Left ventricle myocardium inferior (tissue), 1 donor: ENCODE measurements at places on chromosomes 2 and 18. TPM values are rescaled to one million over a fixed set of nuclear protein-coding genes. Genes with fewer than 3 reads are reported as not detected.

- no peak overlapping the region for H3K4me3 ChIP-seq
- H3K36me3 ChIP-seq: peaks cover under 1% of the 10 kb centered on the region
- H3K27ac ChIP-seq: no peak overlapping the region
- no peaks in the 10 kb centered on the region for H3K4me1 ChIP-seq
- no peak for DNase-seq
- no peaks in the 10 kb centered on the region for H3K27me3 ChIP-seq
Measured at GRCh38 chr2:156538083-156538504, 101.9 kb downstream of the GPD2 start.

DNA sequence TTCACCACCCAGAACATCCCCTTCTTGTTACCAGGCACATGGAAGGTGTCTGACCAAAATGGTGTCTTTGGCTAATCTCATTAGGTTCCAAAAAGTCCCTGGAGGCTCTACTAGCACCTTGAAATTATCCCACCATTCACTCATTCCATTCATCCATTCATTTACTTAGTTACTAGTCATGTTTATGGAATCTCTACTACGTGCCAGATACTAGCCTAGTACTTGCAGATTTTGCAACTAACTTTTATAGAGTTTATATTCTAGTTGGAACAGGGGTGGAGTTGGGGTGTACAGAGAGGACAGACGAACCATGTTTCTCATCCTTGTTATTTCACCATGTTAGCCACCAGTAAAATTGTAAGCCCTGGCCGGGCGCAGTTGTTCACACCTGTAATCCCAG is 4.0 kb upstream of the NOP58 start:
- no peak for DNase-seq
- no peak overlapping the region for H3K27ac ChIP-seq
- H3K27me3 ChIP-seq: no peaks in the 10 kb centered on the region
- H3K36me3 ChIP-seq: no peaks in the 10 kb centered on the region
- no peak overlapping the region for H3K4me3 ChIP-seq
- H3K4me1 ChIP-seq: peaks cover 16% of the 10 kb centered on the region

DNA sequence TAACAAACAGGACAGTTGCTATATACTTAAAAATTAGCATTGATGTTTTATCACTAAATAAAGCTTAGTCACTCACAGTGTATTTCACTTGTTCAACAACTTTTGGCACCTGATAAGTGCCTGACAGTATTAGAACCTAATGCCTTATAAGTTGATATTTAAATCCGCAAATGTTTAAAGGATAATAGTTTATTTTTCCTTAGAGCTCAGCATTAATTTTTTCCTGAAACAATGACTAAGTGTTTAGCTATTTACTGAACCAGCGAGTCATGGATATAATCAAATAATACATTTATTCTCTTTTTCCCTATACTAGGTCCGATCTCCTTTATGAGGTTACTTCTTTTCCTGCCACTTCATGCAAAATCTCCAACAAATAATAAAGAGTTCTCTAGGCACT is 146.0 kb upstream of the PGAP1 start:
- peaks cover 6% of the 10 kb centered on the region for H3K36me3 ChIP-seq
- no peak for DNase-seq
- H3K4me1 ChIP-seq: peaks cover 14% of the 10 kb centered on the region
- H3K27me3 ChIP-seq: no peaks in the 10 kb centered on the region
- no peak overlapping the region for H3K27ac ChIP-seq

Gene ZNF521
- 10.3 TPM for total RNA-seq

Gene DSG2
- 42.6 TPM for total RNA-seq

Gene ACMSD
- total RNA-seq: not detected

GRCh38 chr18:45276878-45277277 is 338.4 kb upstream of the SLC14A2 start:
- H3K27me3 ChIP-seq: peaks cover 11% of the 10 kb centered on the region
- H3K36me3 ChIP-seq: no peaks in the 10 kb centered on the region
- H3K4me1 ChIP-seq: no peaks in the 10 kb centered on the region
- DNase-seq: no peak
- no peak overlapping the region for H3K27ac ChIP-seq
- H3K4me3 ChIP-seq: no peak overlapping the region

- H3K4me3 ChIP-seq: peak overlapping the region; percentile 91
- H3K27ac ChIP-seq: peak overlapping the region; percentile 93
- peaks cover 53% of the 10 kb centered on the region for H3K4me1 ChIP-seq
- no peaks in the 10 kb centered on the region for H3K27me3 ChIP-seq
- DNase-seq: peak; percentile 20
Measured at GRCh38 chr2:10688921-10689807, 611 bp downstream of the NOL10 start.

GRCh38 chr2:191994749-191995148 is 147.9 kb upstream of the CAVIN2 start:
- no peak overlapping the region for H3K4me3 ChIP-seq
- H3K36me3 ChIP-seq: no peaks in the 10 kb centered on the region
- no peak for DNase-seq
- H3K4me1 ChIP-seq: peaks cover 10% of the 10 kb centered on the region
- peak overlapping the region; percentile 57 for H3K27ac ChIP-seq

DNA sequence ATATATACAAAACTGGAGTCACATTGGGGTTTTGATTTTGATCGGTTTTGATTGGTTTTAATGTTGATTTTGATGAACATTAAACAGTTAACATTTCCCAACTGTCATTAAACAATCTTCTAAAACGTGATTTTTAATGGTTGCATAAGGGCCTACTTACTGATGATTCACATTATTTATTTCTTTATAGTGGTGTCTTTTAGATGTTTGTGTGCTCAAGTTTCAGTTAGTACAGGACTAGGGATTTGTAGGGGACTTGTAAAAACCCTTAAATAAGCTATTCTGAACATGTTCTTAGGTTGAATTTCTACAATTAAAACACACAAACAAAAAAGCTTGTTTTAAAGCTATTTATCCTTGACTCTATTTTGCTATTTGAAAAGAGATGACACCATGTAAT is 61.6 kb downstream of the TTC21B start:
- no peak for DNase-seq
- H3K4me1 ChIP-seq: peaks cover 12% of the 10 kb centered on the region
- no peak overlapping the region for H3K4me3 ChIP-seq
- H3K36me3 ChIP-seq: peaks cover 62% of the 10 kb centered on the region

Gene MYO5B
- 0.44 TPM for total RNA-seq
